ENCODE measurements at places on chromosomes 12 and 14.

DNA sequence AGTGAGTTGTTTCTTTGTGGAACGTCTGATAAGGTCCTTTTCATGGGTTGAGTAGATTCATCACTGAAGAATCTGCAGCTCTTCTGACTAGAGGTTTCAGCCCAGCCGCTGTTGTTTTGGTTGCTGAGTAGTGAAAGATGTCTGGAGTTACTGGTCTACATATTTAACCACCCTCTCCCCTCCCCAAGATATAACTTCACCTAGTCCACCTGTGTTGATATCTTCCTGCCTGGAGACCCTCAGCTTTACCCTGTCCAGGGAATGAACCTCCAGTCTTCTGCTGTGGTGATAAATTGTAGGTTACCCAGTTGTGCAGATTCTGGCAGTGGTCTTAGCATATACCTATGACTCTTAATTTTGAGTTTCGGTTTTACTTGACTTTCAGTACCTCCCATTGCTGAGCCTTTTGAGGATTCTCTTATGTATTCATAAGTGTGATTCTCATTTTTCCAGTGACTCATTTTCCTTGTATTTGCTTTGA is 62.9 kb downstream of the CCDC91 start:
- DNase-seq: no peak

GRCh38 chr14:44404036-44404435 is 103.0 kb downstream of the FSCB start:
- no peak for DNase-seq

DNA sequence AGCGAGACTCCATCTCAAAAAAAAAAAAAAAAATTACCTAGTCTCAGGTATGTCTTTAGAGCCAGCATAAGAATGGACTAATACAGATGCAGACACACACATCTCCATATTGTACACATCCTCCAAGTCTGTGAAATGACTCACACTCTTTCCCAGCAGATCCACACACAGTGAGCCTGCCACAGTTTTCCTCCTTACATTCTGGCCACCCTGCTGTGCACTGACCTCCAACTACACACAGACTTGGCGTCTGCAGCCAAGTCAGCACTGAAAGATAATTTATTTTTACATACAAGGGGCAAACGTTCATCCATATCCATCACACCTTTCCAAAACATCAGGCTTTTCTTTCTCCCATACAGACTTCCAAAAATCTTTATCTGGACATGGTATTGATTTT is 115.9 kb downstream of the SLC25A21 start:
- DNase-seq: no peak

GRCh38 chr12:54411391-54412241 is 7.5 kb downstream of the ITGA5 start:
- no peak for DNase-seq

GRCh38 chr12:52873832-52874572 is 25.2 kb upstream of the KRT78 start:
- DNase-seq: peak; percentile 82

DNA sequence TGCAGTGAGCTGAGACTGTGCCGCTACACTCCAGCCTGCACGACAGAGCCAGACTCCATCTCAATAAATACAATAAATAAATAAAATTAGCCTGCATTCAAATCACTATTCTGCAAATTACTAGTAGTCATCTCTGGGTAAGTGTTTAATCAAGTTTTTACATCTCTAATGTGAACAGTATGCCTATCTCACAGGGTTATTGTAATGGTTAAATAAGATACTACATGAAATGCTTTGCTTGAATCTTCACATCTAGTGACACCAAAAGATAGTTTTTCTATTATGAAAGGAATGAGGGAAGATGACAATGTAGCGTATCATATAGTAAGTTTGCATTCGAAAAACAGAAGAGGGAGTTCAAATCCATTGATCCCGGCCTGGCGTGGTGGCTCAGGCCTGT is 2.1 kb downstream of the SRSF9 start:
- no peak for DNase-seq

DNA sequence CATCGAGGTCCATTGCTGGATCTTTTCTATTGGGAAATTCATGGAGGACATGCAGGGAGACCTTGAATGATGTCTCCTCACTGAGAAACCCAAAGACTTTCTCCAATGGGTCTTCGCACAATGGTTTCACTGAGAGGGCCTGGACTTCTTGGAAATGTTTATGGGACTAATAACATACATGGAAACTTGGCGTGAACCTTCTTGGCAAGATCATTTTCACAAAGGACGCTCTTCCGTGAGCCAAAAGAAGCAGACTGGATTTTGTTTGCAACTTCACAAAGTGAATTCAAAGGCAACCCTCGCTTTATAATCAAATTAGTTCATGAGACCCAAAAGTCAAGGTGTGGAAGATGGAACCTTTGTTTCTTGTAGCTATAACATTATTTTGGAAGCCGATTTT is 154.4 kb downstream of the TMEM132C start:
- DNase-seq: no peak

GRCh38 chr14:88189417-88190191 is 133.5 kb downstream of the KCNK10 start:
- DNase-seq: peak; percentile 87

DNA sequence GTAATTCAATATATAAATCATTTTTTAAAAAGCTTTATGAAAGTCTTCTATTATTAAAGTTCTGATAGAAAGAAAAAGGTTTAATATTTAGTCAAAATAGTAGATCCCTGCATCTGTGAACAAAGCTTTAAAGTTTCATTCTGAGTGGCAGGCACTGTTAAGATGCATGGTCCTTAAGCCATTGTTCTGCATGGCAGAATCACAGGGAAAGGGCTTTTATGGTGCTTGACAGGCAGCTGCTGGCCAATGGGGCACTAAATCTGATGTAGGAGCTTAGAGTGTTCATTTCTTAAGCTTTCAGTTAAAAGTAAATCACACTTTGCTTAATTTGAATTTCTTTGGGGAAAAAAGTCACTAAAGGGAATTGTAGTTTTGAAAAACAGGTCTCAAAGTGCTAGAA is 148.2 kb downstream of the PLEKHA5 start:
- DNase-seq: no peak

DNA sequence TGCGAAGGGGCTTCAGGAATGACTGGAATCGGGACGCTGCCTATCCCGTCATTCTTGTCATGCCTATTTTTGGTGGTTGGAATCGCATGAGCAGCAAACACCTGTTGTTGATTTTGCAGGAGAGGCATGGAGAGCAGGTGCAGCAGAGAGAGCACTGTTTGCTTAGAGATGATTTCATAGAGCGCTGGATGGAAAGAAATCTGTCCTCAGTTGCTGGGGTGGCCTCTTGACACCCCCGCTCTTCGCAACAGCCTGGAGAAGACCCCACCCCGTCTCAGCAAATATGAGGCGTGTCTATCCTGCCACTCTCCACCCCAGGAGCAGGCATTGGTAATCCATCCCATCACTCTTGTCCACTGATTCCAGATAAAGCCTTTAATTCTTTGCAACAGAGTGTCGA is 19.3 kb upstream of the NCOR2 start:
- DNase-seq: no peak

DNA sequence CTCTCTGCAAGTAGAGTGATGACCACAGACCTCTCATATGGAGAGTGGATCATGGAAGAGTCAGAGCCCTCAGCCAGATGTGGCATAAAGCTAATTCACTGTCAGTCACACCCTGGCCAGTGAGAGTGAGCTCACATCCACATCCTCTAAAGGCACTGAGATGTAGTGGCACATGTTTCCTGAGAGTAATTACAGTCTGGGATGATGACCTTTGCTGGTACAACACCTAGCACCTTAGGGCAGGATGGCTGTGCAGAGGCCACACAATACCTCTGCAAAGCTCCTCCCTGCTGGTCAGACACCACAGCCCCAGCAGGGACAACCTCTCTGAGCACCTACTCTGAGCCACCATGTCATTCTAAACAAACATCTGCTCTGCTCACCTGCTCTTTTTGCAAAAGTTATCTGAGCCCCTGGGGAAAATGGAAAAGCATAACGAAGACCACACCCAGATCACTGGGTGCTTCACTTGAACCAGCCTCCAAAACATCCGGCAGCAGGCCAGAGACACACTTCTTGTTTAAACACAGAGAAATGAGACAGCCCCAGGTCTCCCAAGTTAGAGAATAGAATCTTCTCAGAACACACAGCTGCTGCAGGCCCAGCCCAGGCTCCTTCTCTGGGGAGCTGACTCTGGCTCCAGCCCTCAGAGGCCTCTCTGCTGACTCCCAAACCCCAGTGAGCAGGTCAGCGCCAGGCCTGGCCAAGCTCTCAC is 30.3 kb downstream of the PITPNM2 start:
- DNase-seq: no peak

DNA sequence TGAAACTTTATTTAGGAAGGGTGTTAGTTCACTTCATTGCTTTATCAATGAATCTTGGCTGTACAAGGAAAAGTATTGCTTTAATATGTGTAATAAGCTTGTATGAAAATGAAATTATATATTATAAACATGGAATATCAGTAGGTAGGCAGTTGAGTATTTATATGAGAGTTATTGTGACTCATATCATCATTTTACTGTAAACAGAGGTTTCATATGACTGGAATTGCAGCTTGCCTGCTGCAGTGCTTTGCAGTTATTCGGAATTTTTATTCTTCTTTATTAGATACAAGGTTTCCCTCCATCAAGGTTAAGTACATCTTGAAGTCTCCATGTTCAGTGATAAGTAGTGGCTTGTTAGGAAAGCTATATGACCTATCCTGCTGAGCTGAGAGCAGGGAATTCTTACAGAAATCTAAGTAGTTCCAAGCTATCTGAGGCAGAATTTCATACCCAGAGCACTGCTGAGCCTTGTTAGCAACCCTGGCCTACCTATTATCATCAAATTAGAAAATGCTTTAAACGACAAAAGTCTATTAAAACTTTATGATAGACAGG is 111.2 kb downstream of the MGST1 start:
- no peak for DNase-seq

GRCh38 chr14:95910628-95911027 is 34.0 kb downstream of the TUNAR start:
- no peak for DNase-seq

Measured in BE2C (cell line).